Muscle of arm (tissue), 14 donors: ENCODE measurements at places on chromosomes 6 and 20.

DNA sequence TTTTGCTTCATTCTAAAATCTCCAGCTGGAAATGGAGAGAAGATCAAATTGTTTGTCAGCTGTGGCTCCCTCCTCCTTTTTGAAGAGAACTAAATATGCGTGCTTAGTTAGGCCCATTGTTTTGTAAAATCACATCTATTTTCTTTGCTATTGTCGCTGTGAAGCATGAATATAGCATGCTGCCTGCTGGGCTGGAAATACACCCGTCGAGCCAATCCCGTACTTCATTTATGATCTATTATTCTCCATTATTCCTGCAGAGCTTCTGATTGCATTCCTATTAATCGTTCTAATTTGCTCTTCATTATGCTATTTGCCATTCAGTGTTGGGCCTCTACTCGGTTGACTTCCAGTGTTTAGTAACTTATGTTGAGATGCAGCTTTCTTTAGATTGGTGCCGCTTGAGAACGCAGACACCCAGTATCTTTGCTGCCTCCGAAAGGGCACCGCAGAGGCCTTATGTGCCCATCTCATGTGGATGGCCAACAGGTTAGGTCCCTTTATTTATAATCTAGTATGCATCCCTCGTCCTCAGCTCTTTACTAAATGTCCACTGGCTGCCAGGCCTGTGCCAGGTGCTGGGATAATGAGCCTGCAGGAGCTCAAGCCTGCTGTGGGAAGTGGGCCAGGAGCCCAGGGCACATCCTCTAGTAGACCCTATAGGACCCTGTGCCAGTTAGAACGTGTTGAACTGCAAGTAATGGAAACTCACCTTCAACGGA is 45.6 kb downstream of the FAM50B start:
- DNase-seq = no peak

DNA sequence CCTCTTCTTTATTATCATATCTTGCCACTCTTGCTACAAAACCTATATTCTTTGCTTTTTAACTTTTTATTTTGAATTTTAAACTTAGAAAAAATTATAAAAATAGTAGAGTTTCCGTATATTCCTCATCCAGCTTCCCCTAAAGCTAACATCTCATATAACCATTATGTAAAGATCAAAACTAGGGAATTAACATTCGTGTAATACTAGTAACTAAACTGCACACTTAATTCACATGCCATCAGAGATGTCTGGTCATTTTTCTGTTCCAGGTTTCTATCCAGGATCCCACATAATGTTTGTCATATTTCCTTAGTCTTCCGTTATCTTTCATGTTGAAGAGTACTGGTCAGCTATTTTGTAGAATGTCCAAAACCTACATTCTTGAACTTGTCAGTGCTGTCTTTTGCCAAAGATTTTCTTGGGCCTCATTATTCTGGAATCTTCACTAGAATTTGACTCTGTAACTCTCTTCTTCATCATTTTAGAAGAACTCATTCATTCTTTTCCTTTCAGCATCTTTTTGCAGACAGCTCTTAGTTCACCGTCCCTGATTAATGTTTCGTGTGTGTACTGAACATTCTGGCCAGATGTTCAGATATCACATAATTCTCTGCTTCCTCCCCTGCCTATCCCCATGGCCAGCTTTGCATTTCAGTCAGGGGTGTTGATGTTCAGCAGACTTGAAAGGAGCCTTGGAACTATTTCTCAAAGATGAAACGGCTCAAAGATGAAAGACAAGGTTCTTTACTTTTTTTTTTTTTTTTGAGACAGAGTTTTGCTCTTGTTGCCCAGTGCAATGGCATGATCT is 9.4 kb downstream of the CTNNBL1 start:
- no peak for DNase-seq

- no peak for DNase-seq
These were observed 649.4 kb downstream of the HDGFL1 start for GRCh38 chr6:23218751-23219150.

DNA sequence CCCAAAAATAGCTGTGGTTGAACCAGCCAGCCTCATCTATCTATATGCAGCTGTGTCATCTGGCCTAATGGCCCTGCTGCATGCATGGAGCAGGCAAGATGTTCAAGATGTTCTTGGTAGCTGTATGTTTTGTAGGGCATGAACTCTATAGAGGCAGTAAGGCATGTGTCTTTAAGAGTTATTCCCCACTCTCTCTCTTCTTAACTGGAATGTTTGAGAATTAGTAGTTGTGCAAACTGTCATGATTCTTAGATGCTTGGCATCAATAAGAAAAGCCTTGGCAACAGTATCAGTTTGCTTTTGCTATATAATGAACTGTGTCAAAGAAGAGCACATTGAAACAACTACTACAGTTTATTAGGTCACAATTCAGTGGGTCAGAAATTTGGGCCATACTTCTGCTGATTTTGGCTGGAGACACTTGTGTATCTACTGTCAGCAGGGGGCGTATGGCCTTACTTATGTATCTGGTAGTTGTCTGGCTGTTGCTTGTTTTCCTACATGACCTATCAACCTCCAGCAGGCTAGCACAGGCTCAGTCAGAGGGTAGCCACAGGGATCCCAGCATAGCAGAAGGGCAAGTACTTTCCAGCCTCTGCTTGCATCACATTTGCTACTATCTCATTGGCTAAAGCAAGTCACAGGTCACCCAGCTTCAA is 56.1 kb upstream of the LAMP5 start:
- DNase-seq = no peak

DNA sequence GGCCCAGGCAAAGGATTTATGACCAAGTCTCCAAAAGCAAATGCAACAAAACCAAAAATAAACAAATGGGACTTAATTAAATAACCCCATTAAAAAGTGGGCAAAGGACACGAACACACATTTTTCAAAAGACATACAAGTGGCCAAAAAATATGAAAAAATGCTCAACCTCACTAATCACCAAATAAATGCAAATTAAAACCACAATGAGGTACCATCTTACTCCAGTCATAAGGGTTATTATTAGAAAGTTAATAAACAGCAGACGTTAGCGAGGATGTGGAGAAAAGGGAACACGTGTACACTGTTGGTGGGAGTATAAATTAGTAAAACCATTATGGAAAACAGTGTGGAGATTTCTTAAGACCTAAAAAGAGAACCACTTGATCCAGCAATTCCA is 71.1 kb downstream of the CEP162 start:
- no peak for DNase-seq

DNA sequence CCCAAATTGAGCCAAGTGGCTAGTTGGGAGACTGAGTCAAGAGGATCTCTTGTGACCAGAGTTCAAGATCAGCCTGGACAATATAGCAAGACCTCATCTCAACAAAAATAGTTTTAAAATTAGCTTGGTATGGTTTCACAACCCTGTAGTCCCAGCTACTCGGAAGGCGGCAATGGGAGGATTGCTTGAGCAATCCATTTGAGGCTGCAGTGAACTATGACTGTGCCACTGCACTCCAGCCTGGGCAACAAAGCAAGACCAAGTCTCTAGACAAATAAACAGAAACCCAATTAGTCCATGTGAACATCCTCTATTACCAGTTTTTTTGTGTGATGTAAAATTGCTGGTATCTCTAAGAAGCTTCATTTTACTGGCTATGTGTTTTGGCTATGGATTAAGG is 106.2 kb downstream of the TULP4 start:
- DNase-seq = no peak

DNA sequence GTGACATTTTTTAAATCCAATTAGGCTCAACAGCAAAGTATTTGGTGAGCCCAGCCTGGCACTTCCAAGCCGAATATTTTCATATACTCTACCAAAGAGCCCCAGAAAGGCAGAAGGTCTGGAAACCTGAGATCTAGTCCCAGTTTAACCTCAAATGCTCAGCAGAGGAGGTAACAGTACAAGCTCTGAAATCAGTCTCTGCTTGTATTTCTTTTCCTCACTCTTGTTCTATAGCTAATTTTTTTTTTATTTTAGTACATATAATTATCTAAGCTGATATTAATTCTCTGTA is 9.1 kb downstream of the SOD2 start:
- DNase-seq = no peak

GRCh38 chr6:98574984-98575383 is 259.4 kb upstream of the POU3F2 start:
- DNase-seq = no peak

DNA sequence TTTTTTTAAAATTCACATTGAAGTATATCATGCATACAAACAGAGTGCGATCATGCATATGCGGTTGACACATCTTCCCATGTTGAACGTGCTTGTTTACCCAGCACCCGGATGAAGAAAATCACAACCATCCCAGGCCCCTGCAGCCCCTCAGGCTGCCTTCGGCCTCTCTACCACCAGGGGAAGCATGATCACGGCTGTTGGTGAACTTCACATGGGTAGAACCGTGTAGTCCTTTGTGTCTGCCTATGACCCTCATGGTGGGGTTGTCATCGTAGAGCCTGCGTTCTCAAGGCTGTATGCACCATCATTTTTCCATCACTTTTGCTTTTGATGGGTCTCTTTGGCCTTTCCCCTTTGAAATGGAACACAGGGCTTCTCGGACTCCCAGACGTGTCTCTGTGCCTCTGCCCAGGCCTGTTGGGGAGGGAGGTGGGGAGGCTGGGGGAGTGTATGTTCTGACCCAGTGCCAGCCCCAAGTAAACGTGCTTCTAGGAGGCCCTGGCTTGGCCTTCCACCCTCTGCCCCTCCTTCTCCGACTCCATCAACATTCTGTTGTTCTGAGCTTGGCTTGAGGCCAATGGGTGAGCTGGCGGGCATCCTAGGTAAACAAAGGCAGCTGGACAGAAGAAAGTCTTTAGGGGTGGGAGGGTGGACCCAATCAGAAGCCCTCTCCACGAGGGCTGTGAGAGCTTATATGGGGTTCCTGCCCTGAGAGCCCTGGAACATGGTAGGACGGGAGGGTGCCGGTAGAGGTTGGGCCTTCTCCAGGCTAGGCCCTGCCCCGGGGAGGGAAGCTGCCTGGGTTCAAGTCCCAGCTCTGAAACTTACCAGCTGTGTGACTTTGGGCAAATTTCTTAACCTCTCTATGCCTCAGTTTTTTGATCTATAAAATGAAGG is 39.7 kb downstream of the TGM2 start:
- no peak for DNase-seq

GRCh38 chr6:159691133-159691962 is 1.7 kb downstream of the SOD2 start:
- peak; percentile 70 for DNase-seq

DNA sequence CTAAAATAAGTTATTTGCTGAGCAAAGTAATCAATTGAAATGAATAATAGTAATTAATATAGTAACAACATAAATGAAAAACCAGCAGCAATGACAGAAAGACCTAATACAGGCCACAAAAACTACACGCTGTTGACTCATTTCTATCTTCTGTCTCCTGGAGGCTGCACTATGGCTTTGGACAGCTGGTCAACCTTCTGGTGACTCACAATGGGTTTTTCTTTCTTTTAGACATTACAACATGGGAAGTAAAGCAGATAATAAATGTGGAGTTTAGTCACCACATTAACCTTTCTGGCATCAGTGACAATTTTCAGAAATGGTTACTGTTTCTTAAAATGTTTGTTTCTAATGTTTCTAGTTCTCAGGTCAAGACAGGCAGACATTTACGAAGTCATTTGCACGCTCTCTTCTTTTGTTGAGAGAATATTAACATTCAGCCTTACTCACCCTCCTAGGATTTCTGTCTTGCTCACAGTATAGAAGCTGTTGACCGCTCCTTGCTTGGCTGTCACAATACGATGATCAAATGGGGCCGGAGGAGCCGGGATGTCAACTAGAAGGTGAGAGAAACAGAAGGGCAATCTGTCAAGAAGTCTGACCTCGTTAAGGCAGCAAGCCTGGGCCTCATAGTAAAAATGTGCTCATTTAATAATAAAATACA is 62.2 kb downstream of the MYLK4 start:
- DNase-seq = no peak

DNA sequence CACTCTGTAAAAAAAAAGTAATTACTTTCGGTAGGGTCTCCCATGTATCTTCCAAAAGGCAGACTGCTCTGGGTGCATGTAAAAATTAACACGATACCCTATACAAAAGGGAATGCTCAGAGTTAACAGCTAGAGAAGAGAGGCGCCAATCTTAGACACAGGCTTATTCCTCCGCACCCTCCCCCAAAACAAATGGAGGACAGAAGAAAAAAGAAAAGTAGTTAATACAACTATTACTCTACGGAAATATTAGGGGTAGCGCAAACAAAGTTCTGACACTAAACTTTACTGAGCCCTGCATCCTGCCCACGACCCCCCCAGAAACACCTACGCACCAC is 331 bp upstream of the UFL1 start:
- DNase-seq = no peak

GRCh38 chr20:14947946-14948345 is 610.5 kb upstream of the FLRT3 start:
- no peak for DNase-seq

GRCh38 chr6:89894169-89894568 is at the start of gene GJA10:
GJA10 (plus strand) TSS chr6:89894469; CDS start chr6:89894469, 0 bp downstream.
- DNase-seq = no peak

DNA sequence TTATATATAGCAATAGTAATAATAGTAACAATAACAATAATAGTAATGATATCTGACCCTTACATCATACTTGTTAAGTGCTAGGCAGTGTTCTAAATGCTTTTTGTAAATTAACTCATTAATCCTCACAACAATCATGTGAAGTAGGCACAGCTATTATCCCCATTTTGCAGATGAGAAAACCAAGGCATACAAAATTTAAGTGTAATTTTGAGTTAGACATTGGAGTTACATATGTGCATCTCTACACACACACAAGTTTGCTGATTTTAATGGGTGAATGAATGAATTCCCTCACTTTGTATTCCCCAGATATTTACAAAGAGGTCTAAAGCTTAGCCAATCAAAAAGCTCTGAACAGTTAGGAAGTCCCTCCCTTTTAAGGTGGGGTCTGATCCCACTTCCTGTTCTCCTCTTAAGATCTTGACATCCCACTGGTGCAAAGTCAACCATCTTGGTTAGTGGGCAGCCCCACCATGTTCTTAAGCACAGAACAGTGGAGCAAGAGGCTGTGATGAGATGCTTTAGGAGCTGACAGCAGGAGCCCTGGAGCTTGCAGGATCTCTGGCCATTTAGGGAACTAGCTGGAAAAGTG is 85.3 kb upstream of the FOXP4 start:
- no peak for DNase-seq

DNA sequence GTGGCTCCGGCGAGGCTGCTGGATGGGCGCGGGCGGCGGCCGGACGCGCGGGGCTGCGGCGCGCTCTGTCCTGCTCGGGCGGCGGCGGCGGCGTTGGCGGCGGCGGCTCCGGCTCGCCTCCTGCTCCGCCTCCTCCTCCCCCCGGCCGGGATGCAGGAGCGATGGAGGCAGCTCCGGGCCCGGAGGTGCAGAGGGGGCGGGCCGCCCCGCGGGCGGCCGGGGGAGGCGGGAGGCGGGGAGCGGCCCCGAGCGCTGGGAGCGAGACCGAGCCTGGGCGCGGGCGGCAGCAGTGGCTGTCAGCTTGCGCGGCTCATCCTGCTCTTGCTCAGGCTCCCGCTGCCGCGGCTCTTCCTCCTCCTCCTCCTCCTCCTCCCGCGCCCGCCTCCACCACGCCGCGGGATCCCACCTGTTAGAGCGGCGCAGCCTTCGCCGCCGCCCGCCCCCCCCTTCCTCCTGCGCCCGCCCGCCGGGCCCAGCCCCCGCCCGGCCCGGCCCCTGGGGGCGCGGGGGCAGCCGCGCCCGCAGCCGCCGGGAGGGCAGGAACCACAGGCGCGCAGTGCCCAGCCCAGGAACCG is at the start of gene NOL4L:
TSS of gene NOL4L (minus strand) at position 323 of the 575 bp plus-strand sequence. CDS start 443 bp downstream, outside the sequence.
- no peak for DNase-seq

DNA sequence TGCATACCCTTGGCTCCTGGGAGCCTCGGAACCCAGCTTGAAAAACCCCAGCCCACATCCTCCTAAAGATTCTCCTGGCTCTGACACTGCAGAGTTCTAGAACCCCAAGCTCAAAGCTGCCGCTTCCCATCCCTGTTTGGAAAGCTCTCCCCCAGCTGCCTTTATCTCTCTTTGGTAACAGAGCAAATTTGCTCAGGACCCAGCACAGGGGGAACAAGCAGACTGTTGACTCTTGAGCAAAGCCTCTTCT is 38.9 kb downstream of the HNF4A start:
- DNase-seq = no peak
